ENCODE measurements at places on chromosomes 7 and 10. TPM values are rescaled to one million over a fixed set of nuclear protein-coding genes. Genes with fewer than 3 reads are reported as not detected.
A peak's percentile ranks its signal among the peaks of the same experiment; 100 is the strongest.

DNA sequence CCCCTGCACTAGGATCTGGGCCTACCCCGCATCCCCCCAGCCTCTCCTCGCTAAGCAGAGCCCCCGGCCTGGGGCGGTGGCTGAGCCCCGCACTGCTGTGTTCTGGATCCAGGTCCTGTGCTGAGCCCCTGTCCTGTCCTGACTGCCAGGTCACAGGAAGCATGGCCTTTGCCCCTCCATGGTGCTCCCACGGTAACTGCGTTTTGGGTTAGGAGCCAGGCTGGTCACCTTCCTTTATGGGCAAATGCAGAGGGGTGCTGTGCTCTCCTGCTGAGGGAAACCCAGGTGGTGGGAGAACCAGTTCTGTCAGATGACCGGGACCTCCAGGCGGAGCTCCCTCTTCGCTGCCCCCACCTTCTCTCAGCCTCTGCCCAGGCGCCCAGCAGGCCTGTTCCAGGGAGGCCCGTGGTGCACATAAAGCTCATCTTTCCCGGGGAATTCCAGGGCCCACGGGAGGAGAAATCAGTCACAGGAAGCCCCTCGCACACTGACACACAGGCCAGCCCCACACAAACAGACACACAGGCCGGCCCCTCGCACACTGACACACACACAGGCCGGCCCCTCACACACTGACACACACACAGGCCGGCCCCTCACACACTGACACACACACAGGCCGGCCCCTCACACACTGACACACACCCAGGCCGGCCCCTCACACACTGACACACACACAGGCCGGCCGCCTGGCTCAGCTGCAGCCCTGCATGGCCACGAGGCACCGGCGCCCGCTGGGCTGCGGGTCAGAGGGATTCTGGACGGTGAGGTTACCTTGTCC, 75.6 kb downstream of the CFAP46 start:
- H3K27me3 ChIP-seq, result peaks cover 19% of the 10 kb centered on the region
- no peak overlapping the region for H3K27ac ChIP-seq
- H3K36me3 ChIP-seq, result no peaks in the 10 kb centered on the region
- H3K4me3 ChIP-seq, result no peak overlapping the region

DNA sequence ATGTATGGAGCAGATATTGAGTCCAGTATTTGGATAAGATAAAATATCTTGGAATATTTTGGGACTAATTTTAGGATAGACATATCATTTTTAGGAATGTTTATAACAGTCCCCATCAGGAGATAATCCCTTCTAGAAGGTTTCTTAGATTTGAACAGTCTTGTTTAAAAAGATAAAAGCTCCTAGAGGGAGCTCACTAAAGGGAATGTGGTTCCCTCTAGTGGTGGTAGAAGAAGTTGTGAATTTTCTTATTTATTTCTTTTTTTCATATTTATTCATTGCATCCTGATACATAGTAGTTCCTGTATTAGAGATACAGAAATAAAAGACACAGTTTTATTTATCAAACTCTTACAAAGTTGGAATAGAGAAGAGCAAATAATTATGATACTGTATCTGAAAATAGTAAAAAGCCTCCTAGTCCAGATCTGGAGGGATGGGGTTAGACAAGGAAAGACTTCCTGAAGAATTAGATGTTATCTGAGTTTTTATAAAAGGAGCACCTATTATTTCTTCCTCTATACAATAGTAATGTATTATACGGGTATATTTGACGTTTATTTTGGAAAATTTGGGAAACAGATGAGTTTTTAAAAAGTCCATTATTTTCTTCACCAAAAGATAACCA, 24.5 kb upstream of the KLF14 start:
- no peaks in the 10 kb centered on the region for H3K36me3 ChIP-seq
- peak; percentile 29 for DNase-seq
- H3K27me3 ChIP-seq, result peaks cover 9% of the 10 kb centered on the region
- no peaks in the 10 kb centered on the region for H3K4me1 ChIP-seq
- no peak overlapping the region for H3K27ac ChIP-seq

DNA sequence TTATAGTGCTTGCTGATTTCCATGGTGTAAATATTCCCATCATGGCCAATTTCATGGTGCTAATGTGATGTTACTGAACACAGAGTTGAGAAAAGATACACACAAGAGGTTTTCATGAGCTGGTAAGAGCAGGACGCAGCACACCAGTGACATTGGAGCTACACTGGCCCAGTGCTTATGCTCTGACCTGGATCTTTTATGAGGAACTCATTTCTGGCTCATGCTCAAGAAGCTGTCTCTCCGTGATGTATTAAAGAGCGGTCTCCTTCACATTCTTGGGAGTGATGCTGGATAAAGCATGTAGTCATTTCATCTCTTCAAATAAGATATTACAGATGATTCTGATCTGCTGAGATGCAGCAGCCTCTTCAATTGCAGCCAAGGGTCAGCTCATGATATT, 785.2 kb downstream of the GRID1 start:
- H3K27me3 ChIP-seq, result no peaks in the 10 kb centered on the region
- no peak overlapping the region for H3K27ac ChIP-seq
- DNase-seq, result no peak
- H3K4me1 ChIP-seq, result no peaks in the 10 kb centered on the region

- H3K4me1 ChIP-seq, result no peaks in the 10 kb centered on the region
- no peak overlapping the region for H3K27ac ChIP-seq
- peak overlapping the region; percentile 50 for H3K4me3 ChIP-seq
- H3K27me3 ChIP-seq, result peaks cover 65% of the 10 kb centered on the region
These were observed 799 bp downstream of the VAX1 start for GRCh38 chr10:117137031-117137910.

DNA sequence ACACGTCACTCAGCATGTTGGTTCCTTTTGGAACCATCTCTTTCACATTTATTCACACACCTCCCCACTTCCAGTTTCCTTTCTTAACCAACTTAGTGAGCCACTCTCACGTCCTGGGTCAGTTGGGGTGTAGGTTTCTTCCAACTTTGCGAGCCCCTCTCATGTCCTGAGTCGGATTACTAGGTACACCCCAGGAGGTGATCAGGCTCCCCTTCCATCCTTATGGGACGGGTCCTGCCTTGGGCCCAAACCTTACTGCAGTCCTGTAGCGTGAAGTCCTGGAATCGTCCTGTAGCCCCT, 7.7 kb downstream of the ERV3-1 start:
- no peaks in the 10 kb centered on the region for H3K27me3 ChIP-seq
- peaks cover 68% of the 10 kb centered on the region for H3K4me1 ChIP-seq
- DNase-seq, result no peak
- peak overlapping the region; percentile 90 for H3K27ac ChIP-seq
- no peaks in the 10 kb centered on the region for H3K36me3 ChIP-seq

DNA sequence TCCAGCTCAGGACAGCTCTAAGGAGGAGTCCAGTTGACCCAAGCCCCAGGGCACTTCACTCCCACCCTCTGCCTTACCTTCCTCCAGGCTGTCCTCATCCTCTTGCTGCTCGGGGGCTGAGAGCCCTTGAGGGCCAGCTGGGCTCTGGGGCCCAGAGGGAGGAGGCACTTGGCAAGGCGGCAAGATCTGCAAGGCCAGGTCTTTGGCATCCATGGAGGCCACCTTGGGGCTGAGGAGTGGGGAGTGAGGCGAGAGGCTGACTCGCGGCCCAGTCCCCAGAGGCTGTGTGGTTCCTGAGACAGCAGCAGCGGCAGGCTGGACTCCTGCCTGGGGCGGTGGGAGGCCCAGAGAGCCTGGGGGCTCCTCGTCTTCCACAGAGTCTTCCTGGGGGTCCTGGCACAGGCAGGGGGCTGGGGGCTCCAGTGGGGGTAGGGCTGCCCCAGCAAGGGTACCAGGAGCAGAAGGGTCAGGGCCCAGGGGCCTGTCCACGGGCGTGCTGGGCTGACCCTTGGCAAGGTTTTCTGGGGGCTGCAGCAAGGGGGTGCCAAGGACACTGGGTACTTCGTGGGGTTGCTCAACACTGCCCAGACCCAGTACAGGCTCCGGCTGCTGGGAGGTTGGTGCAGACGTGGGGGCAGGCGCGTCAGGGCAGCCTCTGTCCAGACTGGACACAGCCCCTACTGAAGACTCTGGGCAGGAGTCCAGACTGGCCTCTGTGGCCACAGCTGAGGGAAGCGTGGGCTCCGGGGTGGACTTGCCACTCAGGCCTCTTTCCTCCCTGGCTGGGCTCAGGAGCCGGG, 6.5 kb downstream of the NACAD start:
- DNase-seq, result no peak
- peaks cover 33% of the 10 kb centered on the region for H3K27me3 ChIP-seq

DNA sequence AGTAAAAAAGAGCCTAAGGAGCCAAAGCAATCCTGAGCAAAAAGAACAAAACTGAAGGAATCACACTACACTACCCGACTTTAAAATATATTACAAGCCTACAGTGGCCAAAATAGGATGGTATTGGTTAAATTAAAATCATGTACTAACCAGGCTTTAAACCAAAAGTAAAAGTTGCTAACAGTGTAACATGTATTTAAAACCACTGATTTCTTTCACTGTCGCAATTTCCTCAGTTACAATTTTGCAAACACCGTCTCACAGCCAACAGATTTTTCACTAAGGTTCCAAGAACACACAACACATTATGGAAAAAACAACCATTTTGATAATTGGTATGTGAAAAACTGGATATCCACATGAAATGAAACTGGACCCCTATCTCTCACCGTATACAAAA, 74.0 kb downstream of the JMJD1C start:
- H3K4me1 ChIP-seq, result no peaks in the 10 kb centered on the region
- 0 out of 3 replicates have a peak, but pooled peaks cover 4% of the 10 kb centered on the region for H3K36me3 ChIP-seq
- H3K4me3 ChIP-seq, result no peak overlapping the region
- no peak for DNase-seq
- no peaks in the 10 kb centered on the region for H3K27me3 ChIP-seq
- H3K27ac ChIP-seq, result no peak overlapping the region

GRCh38 chr7:77406421-77406820, 9.7 kb downstream of the GSAP start:
- no peaks in the 10 kb centered on the region for H3K27me3 ChIP-seq
- DNase-seq, result no peak
- H3K36me3 ChIP-seq, result no peaks in the 10 kb centered on the region
- H3K27ac ChIP-seq, result peak overlapping the region; percentile 96
- H3K4me1 ChIP-seq, result peaks cover 77% of the 10 kb centered on the region
- H3K4me3 ChIP-seq, result no peak overlapping the region

DNA sequence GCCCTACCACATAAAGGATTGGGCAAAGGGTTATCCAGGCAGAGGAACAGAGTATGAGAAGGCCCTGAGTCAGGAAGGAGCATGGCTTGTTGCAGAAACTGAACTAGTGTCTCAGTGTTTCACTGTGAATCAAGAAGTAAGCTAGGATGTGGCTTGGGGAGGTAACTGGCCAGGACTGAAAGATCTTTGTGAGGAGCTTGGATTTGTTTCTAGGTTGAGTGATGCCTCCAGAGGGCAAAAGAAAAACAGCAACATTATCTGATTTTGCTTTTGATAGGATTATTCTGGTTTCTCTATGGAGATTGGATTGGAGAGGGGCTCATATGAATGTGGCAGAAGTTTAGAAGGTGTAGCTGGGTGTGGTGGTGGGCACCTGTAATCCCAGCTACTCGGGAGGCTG, 137.9 kb upstream of the HDAC9 start:
- no peaks in the 10 kb centered on the region for H3K4me1 ChIP-seq
- H3K27ac ChIP-seq, result no peak overlapping the region
- DNase-seq, result no peak
- no peaks in the 10 kb centered on the region for H3K27me3 ChIP-seq
- no peak overlapping the region for H3K4me3 ChIP-seq

DNA sequence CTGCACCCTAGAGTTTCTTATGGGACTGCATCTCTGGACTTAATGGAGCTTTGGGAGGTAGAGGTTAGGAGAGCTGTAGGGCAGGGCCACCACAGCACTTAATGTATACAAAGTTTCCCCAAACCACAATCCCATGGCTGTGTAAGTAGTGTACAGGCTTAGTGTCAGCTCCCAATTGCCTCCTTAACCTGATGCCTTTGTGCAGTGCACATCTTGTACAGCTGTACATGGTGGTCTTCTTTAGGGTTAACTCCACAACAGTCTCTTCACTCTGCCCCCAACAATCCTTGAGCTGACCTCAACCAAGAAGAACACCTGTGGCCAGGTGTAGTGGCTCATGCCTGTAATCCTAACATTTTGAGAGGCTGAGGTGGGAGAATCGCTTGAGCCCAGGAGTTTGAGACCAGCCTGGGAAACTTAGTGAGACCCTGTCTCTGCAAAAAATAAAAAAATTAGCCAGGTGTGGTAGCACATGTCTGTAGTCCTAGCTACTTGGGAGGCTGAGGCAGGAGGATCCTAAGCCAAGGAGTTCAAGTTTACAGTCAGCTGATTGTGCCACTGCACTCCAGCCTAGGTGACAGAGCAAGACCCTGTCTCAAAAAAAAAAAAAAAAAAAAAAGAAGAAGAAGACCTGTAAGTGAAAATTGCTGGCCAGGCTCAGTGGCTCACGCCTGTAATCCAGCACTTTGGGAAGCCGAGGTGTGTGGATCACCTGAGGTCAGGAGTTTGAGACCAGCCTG, 6.8 kb downstream of the PLAU start:
- no peak overlapping the region for H3K4me3 ChIP-seq
- no peak for DNase-seq
- H3K4me1 ChIP-seq, result no peaks in the 10 kb centered on the region
- H3K27ac ChIP-seq, result no peak overlapping the region

GRCh38 chr10:22607261-22607660, 107.1 kb downstream of the PIP4K2A start:
- H3K27ac ChIP-seq, result no peak overlapping the region
- no peak overlapping the region for H3K4me3 ChIP-seq
- no peak for DNase-seq
- H3K27me3 ChIP-seq, result no peaks in the 10 kb centered on the region

GRCh38 chr10:52481986-52482555, 168.0 kb downstream of the DKK1 start:
- no peak overlapping the region for H3K4me3 ChIP-seq
- no peaks in the 10 kb centered on the region for H3K27me3 ChIP-seq
- DNase-seq, result no peak
- H3K36me3 ChIP-seq, result no peaks in the 10 kb centered on the region

The PFKFB3 gene
- total RNA-seq, result 1.2 TPM

The PTPRE gene
- not detected for total RNA-seq

The MET gene
- total RNA-seq, result 23.3 TPM

The SPDYE11 gene
- total RNA-seq, result not detected
